GM06990 (cell line): ENCODE measurements at places on chromosomes 3 and 15.
A peak's percentile ranks its signal among the peaks of the same experiment; 100 is the strongest.

DNA sequence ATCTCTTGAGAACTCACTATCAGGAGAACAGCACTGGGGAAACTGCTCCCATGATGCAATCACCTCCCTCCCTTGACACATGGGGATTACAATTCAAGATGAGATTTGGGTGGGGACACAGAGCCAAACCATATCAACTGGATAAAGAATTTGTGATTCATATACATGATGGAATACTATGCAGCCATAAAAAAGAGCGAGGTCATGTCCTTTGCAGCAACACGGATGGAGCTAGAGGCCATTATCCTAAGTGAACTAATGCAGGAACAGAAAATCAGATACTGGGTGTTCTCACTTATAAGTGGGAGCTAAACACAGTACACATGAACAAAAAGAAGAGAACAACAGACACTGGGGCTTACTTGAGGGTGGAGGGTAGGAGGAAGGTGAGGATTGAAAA, 17.0 kb downstream of the SPG11 start:
- DNase-seq: no peak

DNA sequence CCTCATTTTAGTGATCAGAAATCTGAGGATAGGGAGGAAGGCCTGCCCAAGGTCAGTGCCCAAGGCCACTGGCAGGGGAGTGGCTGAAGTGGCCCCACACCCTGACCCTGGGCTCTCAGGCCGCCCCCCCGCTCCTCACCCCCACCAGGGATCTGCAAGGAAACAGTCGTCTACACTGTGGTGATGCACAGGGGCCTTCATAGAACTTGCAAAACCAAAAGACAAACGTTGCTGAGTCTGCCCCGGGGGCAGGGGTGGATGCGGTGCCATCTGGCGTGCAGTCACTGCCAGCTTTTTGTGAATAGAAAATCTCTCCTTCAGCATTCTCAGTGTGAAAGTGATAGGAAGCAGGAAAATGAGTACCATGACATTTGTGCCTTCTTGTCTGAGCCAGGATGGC, 41.3 kb downstream of the WHAMM start:
- DNase-seq: no peak

GRCh38 chr15:66924889-66925288, 140.5 kb upstream of the SMAD3 start:
- DNase-seq: no peak

DNA sequence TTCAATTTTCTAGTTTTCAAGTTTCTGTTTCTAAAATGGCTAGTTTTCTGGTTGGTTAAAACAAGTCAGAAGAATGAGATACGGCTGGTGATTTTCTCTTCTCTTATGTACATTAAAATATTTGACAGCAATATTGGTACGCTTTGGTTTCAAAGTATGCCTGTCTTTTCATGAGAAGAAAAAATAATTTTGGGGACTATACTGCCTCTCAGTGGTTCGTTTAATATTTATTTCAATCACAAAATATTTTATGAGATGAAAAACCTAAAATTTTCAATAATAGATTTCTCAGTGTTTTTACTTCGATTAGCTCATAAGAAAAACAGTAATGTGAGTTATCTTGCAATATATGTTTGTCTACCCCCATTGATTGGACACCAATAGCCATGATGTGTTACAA, 72.8 kb upstream of the AADACL2 start:
- no peak for DNase-seq

- no peak for DNase-seq
Measured at GRCh38 chr3:99952306-99952705, 134.6 kb downstream of the CMSS1 start.

- no peak for DNase-seq
Measured at GRCh38 chr15:70406617-70407335, 309.1 kb upstream of the TLE3 start.

DNA sequence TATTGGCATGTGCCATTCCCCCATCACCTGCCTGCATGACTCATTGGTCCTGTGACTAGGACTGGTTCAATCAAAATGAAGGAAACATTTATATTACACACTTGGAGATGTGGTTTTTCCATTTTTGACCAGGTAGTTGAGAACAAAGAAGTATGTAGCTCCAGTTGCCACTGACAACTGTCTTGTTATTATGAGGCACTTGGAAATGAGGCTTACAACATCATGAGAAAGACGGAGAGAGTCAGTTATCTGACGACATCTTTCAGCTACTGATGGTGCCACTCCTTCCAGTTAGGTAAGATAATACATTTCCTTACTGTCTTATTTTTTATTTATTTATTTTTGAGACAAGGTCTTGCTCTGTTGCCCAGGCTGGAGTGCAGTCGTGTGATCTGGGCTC, 21.8 kb upstream of the PROK2 start:
- no peak for DNase-seq

GRCh38 chr15:52730173-52730572, 51.0 kb upstream of the ATOSA start:
- DNase-seq: peak; percentile 43

DNA sequence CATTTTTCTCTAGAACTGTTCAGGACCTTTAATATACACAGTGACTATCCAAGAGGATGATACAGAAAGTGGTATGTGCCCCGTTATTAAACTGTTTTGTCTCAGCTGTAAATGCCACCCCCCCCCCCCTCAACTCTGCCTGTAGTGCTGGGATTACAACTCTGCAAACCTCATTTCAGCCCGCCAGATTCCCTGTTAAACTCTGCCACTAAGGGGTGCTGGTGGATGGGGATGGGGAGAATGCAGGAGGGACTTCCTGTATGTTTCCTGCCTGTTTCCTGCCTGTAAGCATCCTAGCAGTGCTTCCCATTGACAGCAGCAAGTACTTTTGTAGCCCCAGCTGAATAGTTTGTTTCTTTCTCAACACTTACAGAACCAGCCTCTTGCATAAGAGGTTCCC, 301.7 kb upstream of the RORA start:
- no peak for DNase-seq

DNA sequence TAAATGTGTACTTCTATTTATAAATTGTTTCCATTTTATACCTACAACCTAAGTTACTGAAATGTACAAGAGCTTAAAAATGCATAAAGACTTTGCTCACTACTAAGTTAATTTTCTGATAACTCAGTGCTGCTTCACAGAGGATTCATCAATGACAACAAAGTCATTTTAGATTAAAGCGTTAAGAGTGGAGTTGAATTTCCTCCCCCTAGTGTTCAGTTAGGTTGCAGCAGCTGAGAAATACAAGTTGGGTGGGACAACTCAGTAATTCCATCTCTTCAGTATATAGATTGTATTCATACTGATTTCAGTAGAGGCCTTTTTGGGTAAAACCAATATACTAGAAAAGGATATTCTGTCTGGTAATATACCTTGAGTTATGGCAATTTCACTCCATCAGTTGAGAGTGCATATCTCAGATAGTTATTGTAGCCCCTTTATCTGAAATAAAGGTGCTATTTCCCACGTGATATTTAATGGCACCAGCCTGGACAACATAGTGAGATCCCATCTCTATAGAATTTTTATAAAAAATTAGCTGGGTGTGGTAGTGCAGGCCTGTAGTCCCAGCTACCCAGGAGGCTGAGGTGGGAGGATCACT, 6.9 kb upstream of the RPL35A start:
- no peak for DNase-seq

DNA sequence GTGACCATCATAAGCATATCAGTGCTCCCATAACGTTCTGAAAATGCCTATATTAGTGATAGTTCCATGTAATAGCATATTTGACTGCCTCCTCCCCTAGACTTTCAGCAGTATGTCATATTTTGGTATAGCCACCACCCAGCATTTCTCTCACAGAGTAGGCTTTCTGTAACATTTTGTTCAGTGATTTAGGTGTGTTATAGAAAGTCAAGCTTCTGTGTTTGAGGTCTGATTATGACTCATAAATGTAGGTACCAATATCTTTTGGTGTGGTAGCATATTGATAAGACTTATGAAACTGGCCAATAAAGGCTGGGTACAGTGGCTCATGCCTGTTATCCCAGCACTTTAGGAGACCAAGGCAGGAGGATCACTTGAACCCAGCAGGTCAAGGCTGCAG, 34.3 kb upstream of the ZMAT3 start:
- no peak for DNase-seq

GRCh38 chr3:38167591-38167990, 2.3 kb downstream of the OXSR1 start:
- no peak for DNase-seq

DNA sequence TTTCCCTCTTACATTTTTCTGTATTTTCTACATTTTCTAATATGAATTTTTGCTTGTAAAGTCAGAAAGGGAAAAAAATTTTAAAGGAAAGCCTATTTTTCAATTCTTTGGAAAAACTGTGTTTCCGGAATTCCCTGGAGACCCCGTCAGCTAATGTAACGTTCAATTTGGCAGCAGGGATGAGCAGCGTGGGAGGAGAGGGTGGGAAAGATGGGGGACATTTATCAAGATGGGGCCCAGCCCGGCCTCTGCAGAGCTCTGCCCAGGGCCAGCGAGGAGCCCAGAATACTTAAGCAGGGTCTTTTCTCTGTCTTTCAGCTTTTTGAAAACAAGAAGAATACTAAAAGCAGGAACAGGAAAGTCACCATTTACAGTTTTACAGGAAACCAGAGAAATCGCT, 129.0 kb downstream of the LRRK1 start:
- no peak for DNase-seq

GRCh38 chr3:78177780-78178179, 1137.9 kb downstream of the ROBO2 start:
- DNase-seq: no peak

- DNase-seq: no peak
Measured at GRCh38 chr3:27584874-27585273, 100.7 kb upstream of the SLC4A7 start.

DNA sequence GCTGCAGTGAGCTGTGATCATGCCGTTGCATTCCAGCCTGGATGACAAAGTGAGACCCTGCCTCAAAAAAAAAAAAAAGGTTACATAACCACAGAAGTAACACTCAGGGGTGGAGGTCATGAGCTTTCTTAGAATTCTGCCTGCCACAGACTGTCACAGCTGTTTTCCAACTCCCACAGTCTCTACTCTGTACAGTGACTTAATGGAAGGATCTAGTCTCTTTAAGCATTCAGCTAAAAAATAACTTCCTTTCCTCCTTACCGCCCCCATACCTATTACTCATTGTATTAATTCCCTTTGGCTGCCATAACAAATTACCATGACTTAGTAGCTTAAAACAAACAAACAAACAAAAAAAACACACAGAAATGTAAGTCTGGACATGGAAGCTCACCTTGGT, 99.6 kb upstream of the UBE2E1 start:
- DNase-seq: no peak

- DNase-seq: peak; percentile 66
Measured at GRCh38 chr3:171257251-171258203, 202.7 kb downstream of the TNIK start.

GRCh38 chr3:59566481-59566975, 516.7 kb upstream of the CFAP20DC start:
- DNase-seq: peak; percentile 75

DNA sequence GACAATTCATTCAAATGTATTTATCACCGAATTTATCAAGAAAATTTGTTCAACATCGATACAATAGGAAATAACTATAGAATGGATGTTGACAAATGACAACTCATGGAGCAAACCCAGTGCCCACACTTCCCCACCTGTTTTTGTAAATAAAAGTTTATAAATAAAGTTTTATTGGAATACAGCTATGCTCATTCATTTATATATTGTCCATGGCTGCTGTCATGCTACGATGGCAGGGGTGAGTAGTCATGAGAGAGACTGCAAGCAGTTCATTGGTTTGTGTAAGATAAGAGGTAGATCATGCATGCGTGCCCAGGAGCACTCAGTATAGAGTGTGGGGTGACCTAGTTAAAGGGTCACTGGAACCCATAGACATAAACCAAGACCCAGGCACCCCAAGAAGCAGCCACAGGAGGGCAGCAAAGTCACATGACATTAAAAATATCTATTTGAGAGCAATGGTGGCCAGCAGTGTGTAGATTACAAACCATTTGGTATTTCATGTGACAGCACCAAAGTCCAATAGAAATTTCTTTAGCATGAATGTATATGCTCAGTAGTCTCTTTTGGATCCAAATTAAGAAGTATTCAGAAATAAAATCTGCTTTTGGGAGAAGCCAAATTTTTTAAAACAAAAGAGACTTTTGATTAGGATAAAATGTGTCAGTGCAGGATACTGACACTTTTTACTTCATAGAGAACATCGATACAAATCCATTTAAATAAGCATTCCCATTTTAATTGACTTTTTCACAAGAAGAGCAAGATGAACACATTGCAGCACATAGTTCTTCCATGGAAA, 794.8 kb downstream of the MCTP2 start:
- no peak for DNase-seq

- no peak for DNase-seq
Measured at GRCh38 chr3:23017801-23018200, 185.3 kb upstream of the UBE2E2 start.

DNA sequence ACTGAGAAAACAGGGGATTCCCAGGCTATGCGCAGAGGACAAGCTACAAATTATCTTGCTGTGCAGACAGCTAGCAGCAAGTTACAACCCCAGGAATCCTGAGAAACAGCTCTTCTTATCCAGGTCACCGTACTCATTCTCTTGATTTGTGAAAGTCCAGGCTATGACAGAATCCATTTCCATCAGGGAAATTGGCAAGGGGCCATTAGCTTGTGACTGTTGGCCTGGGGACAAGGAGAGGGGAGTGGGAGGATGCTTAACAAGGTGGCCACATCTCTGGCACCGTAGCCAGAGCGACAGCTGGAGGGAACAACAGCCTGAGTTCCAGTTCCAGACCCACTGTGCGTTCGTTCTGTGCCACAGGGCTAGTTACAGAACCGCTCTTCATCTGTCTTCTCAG, 44.9 kb upstream of the PLXNA1 start:
- no peak for DNase-seq

- DNase-seq: no peak
Measured at GRCh38 chr15:79495775-79496174, 63.6 kb downstream of the MINAR1 start.

- no peak for DNase-seq
Measured at GRCh38 chr3:43435706-43436105, 149.4 kb downstream of the SNRK start.

GRCh38 chr15:74889883-74890664, at the start of gene MPI:
Gene MPI, plus strand, starts transcription at chr15:74890042. Its CDS starts 32 bp downstream, at chr15:74890074.
- peak; percentile 84 for DNase-seq

DNA sequence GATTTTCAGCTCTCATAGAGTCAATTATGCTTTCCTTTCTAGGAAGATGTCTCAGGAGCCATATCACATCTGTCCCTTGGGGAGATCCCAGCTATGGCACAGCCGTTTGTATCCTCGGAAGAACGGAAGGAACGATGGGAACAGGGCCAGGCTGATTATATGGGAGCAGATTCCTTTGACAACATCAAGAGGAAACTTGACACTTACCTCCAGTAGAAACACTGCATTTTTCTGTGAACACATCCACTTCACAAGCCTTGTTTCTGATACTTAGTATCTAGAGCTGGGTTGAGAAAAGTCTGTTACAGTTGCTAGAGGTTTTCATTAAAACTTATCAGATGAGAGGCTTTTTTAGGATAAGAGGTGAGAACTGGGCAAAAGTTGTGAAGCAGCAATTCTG, 35.4 kb downstream of the GYG1 start:
- DNase-seq: no peak
